AG04450 (cell line): ENCODE measurements at places on chromosomes 2 and 18.

GRCh38 chr2:232330068-232330999 lies 48.2 kb upstream of the ALPP start:
- no peak for DNase-seq

DNA sequence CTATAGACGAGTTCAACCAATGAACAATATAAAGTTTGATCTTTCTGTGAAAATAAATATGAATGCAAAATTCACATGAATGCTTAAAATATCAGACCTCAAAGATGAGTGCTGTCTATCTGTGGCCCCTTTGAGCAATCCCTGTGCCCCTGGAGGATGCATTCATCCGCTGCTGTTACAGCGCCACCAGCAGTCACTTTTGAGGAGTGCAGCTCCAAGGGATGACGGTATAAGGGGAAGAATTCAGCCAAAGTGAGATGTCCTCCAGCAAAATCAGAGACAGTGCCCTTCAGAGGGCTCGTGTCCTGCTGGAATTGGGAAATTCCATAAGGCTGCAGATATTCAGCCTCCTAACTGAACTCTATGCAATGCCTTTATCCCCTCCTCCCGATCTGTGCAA lies 12.0 kb upstream of the CHRNA1 start:
- no peak for DNase-seq

GRCh38 chr2:239670463-239671120 lies 269.8 kb upstream of the HDAC4 start:
- no peak for DNase-seq

DNA sequence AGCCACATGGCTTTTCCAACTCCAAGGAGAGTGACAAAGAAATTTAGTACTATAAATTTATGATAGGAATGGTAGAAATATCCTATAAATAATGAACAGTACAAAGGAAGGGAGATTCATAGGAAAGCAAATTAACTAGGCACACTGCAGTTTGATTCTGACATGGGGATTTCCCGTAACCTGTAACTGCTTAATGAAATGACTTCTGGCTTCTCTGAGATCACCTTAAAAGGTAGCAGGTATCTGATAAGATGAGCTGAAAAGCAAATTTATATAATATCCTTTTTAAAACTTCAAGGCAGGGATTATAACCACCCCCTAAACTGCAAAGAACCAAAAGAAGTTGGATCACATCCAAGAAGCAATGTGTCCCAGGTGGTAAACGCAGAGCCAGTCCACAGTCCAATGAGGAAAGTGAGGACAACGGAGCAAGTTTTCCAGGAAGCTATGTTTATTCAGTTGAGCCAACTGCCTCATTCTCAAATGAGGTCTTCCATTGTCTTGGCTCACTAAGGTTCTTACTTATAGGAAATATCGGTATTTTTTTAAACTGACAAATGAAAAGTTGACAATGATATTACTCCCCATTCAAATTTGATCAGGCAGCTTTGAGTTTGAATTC lies 43.0 kb downstream of the WIPF1 start:
- DNase-seq: no peak

- DNase-seq: peak; percentile 61
These were observed 38.3 kb downstream of the MRPL33 start for GRCh38 chr2:27809761-27810241.

DNA sequence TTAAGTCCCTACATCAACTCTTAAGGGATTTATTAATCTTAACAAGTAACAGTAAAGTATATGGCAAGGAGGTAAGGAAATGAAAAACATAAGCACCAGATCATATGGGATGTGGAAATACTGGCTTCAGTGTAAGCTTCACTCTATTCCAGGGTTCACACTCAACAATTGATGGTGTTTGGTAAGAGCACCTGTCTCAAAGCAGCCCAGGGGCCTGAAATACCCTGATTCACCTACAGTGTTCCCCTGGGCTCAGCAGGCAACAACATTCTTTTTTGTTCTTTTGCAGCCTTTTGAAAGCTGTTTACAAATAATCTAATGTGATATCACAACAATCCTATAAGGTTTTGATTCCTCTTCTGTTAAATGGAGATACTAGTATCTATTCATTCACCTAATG lies 1.2 kb upstream of the MLPH start:
- no peak for DNase-seq

- peak; percentile 50 for DNase-seq
These were observed 9.4 kb upstream of the MOB1A start for GRCh38 chr2:74188018-74188601.
